ENCODE measurements at places on chromosomes 11 and 22.
A peak's percentile ranks its signal among the peaks of the same experiment; 100 is the strongest.

DNA sequence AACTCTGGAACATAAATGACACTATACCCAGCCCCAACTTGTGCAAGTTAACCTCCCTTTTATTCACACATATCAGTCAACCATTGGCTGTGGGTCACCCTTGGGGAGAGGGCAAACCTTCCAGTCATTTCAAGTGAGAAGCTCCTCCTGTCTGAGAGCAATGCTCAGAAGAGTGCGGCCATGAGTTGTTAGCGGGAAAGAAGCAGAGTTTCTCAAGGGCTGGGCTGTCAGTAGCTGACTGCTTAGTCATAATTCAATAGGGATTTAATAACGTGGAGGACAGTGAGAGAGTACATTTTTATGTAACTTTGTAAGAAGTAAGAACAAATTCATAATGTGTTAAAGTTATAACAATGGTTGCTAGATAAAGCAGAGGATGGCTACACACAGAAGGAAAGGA lies 5.1 kb downstream of the PATE2 start:
- no peak for DNase-seq

GRCh38 chr11:73237471-73238290 lies 19.6 kb downstream of the P2RY2 start:
- DNase-seq = no peak

DNA sequence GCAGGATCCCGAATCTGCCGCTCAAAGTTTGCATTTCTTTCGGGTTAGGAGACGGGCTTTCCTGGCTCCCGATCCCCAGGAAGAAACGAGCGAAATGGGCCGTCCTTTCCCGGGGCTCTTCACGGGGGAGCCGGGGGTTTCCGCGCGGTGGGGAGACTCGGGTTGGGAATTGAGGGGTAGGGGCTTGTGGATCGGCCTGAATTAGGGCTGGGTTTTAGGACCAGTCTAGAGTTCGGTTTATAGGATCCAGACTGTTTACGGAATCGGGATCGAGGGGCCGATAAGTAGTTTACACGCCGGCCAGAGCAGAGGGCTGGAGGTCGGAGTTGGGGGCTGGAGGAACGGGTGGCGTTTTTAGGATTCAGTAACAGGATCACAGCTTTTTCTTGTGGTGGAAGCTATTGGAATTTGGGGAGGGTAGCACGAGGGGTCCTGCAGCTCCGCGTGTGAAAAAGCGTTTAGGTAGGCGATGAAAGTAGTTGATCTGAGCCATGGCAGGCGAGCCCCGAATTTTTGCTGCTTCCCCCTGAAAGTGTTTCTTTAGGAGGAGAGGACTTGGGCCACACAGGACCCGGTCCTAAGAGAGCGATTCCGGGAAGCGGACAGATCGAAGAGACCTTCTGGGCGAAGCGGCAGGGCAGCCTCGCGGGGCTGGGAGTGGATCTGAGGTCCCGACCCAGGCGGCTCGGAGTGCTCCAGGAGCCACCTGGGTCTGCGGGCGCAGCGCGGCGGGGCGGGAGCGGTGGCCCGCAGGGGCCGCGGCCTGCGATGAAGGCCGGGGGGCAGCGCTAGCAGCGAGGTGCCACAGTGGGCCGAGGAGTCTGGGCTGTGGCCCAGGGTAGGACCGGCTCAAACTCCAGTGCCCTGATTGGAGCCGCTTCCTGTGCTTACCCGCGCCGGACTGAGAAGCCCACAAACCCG lies 1.6 kb downstream of the PKNOX2 start:
- no peak for DNase-seq

DNA sequence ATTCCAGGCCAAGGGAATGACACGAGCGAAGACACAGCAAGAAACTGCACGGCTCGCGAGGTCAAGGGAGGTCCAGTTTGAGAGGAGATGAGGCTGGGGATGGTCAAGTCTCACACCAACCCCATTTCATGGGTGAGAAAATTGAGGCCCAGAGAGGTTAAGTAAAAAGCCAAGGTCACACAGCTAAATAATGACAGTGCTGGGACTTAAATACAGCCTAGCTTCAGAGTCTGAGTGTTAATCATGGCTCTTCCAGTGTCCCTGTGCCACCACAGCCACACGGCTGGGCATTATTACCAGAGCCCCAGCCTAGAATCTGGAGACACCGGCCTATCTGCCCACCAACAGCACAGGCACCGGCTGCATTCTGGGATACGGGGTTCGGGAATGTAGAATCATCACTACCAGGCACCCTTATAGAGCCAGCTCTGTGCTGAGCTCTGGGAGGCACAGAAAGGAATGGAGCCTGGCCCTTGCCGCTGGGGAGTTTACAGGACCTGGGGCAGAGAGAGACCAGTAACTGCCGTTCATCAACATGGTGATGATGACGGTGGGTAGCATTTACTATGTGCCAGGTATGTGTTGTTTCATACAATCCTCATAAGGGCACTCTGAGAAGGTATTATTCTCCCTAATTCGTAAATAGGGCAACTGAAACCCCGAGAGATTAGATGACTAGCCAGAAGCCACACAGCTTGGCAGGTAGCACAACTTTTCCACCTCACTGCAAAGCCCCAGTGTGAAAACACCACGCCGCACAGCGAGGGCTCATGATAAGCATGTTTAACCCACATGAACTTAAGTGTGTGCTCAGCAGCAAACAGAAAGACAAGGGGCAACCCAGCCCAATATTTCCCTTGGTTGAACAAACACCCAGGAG lies 51.8 kb downstream of the CD6 start:
- peak; percentile 53 for DNase-seq

GRCh38 chr22:20033045-20033706 lies 12.3 kb downstream of the TANGO2 start:
- no peak for DNase-seq

GRCh38 chr22:28896611-28897010 lies 13.2 kb downstream of the ZNRF3 start:
- no peak for DNase-seq

GRCh38 chr11:110773442-110773841 lies 61.2 kb upstream of the ARHGAP20 start:
- no peak for DNase-seq

DNA sequence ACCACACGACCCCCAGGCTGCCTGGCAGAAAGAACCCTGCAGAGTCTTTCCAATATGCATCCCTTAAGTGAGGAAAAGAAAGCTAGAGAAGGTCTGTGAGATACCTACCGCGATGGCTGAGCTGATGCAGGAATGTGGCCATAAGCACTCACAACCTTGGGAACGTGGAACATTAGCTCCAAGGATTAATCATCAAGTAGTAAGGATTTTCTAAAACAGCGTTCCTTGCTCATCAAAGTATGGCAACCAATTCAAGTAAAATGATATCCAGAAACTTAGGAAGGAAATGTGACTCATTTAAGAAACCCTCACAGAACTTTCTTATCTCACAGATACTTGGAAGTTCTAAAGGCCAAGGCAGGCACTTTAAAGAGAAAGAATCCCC lies 12.8 kb downstream of the PACSIN2 start:
- DNase-seq = no peak

- DNase-seq = no peak
Measured at GRCh38 chr22:25196326-25196725, 3.3 kb upstream of the CRYBB3 start.
